Naive B cell (primary cell): ENCODE measurements at places on chromosomes 3 and 15.
A peak's percentile ranks its signal among the peaks of the same experiment; 100 is the strongest.

GRCh38 chr3:167653760-167654159 is at the start of gene WDR49:
TSS of gene WDR49 (minus strand) at chr3:167653942. CDS start at chr3:167653425, 517 bp downstream.
- peak; percentile 19 for DNase-seq

- peak; percentile 47 for DNase-seq
Measured at GRCh38 chr3:13896473-13897154, 16.7 kb upstream of the WNT7A start.

GRCh38 chr3:160447544-160447943 is 2.0 kb downstream of the TRIM59 start:
- DNase-seq: no peak

DNA sequence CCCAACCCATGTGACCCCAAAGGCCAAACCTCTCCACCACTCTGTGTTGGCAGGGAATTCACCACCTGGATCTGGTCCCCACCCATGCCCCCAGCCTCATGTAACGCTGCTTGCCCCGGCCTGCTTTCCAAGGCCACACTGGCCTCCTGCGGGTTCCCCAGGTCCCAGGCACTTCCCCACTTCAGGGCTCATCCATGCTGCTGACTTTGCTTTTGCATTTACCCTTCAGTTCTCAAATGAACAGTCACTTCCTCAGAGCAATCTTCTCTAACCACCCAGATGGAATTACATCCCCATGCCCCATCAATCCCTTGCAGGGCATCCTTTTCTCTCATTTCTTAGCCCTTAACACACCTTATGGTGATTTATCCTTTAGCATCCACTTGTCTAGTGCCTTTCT is 9.2 kb downstream of the DAPK2 start:
- no peak for DNase-seq

- no peak for DNase-seq
Measured at GRCh38 chr15:31175484-31175883, 74.0 kb upstream of the TRPM1 start.

DNA sequence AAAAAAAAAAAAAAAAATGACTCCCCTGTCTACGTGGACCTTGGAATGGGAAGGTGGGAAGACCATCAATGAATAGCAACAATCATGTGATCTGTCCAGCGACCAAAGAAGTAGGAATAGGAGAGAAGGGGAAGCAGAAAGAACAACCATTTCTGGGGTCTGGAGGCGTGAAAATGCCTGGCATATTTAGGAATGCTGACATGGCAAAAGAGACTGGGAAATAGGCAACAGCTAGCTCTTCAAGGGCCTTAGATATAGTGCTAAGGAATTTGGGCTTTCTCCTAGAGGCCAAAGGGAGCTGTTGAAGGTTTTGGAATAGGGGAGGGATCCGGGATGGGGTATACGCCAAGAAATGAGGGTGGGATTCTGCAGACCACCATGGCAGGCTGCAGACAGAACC is 5.9 kb downstream of the SLC22A13 start:
- no peak for DNase-seq

- DNase-seq: peak; percentile 99
Measured at GRCh38 chr3:47513125-47513929, at the start of gene ELP6. TSS of gene ELP6 (minus strand) at chr3:47513712. CDS start at chr3:47513590, 122 bp downstream.

DNA sequence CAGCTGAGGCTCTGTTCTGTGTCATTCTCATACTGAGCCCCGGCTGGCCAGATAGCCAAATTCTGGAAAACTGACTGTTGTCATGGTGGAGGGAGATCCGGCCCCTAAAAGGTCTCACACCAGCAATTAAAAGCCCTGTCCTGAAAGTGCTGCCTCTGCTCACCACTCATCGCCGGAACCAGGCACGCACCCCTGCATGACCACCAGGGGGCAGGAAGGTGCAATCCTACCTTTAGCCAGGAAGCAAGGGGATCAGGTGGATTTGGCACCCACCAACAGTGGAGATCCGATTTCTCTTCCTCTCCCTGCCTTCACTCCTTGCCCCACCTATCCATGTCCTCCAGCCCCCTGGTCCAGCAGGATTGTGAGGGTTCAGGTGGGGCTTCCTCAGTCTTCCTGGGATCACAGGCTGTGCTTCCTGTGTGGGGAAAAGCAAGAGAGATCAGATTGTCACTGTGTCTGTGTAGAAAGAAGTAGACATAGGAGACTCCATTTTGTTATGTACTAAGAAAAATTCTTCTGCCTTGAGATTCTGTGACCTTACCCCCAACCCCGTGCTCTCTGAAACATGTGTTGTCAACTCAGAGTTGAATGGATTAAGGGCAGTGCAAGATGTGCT is 16.1 kb upstream of the CACNA2D2 start:
- DNase-seq: peak; percentile 55

GRCh38 chr3:29933802-29934490 is 653.1 kb downstream of the RBMS3 start:
- no peak for DNase-seq

DNA sequence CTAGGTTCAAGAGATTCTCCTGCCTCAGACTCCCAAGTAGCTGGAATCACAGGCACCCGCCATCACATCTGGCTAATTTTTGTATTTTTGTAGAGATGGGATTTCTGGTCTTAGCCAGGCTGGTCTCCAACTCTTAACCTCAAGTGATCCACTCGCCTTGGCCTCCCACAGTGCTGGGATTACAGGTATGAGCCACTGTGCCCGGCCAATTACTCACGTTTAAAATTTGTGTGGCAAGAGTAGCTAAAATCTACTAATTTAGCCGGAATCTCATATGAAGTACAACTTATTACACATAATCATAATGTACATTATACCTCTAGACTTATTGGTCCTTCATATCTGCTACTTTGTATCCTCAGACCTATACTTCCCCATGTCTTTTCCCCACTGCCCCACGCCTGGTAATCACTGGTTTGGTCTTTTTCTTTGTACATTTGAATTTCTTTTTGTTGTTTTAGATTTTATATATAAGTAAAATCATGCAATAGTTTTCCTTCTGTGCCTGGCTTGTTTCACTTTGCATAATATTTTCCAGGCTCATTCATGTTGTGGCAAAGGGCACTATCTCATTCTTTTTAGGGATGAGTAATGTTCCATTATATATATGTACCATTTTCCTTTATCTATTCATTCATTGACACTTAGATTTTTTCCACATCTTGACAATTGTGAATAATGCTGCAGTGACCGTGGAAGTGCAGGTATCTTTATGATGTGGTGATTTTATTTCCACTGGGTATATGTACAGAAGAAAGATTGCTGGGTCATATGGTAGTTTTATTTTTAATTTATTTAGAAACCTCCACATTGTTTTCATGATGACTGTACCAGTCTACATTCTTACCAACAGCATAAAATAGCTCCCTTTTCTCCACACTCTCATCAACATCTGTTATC is 605.0 kb upstream of the CBLB start:
- no peak for DNase-seq

DNA sequence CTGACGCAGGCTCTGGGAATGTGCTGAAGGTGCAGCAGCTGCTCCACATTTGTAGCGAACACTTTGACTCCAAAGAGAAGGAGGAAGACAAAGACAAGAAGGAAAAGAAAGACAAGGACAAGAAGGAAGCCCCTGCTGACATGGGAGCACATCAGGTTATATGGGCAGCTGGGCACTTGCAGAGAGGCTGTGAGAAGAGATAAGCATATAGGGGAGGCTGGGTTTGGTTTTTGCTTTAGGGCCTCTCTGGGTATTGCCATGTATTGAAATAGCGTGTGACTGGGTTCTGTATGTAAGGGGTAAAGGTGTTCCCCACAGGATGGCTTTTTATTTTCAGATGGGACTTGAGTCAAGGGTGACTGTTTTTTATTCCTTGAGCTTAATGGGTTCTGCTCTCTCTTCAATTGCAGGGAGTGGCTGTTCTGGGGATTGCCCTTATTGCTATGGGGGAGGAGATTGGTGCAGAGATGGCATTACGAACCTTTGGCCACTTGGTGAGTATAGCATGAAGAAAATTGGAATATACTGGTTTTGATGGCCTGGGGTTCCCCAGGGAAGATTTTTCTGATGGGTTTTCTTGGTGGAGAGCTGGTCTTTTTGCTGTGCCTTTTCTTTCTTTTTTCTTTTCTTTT is 7.4 kb downstream of the PSMD2 start:
- no peak for DNase-seq

GRCh38 chr3:157104928-157105652 is 54.9 kb downstream of the CCNL1 start:
- peak; percentile 49 for DNase-seq

GRCh38 chr3:53030619-53031449 is 15.0 kb downstream of the SFMBT1 start:
- peak; percentile 14 for DNase-seq

DNA sequence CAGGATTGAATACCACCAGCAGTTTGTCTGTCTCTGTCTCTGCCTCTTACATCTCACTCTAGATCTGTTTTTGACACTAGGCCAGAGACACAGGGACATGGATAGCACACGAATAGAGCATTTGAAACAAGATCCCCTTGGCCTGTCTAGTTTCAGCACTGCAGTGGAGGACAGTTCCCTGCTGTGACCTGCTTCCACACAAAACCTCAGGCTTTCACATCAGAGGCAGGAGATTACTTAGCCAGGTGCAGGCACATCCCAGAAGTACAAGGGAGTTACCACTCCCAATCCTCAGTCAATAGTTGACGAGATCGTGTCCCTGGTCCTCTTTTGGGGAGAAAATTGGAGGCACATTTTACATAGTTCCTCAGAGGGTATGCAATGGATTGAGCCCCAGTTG is 34.0 kb upstream of the CCK start:
- no peak for DNase-seq

DNA sequence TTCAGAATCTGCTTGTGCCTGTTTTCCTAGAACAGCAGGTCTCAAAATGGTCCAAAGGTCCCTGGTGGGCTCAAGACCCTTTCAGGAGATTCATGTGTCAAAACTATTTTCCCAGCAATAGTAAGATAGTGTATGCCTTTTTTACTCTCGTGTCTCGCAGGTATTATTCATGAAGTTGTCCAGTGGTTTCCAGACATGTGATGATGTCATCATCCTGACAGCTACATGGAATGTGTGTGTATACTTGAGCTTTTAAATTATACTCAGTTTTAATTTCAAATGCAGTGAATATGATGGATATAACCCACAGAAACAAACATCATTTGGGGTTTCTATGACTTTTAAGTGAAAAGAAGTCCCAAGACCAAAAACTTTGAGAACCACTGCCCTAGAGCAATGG is 288.6 kb downstream of the NTRK3 start:
- DNase-seq: no peak

DNA sequence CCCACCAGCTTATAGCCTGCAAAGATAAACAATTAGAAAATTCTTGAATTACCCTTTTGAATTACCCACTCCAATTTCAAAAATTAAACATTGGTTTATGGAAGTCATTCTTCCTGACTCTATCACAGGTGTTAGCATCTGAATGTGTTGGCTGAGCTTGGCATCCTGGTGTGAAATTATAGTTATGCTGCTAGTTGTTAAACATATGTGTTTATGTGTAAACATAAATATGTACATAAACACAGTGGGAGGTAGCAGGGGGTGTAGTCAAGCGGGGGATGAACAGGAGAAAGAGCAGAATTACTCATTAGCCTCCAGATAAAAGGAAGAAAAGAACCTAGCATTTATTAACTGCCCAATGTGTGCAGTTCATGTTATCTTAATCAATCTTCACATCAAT is 530.2 kb downstream of the MCTP2 start:
- no peak for DNase-seq

DNA sequence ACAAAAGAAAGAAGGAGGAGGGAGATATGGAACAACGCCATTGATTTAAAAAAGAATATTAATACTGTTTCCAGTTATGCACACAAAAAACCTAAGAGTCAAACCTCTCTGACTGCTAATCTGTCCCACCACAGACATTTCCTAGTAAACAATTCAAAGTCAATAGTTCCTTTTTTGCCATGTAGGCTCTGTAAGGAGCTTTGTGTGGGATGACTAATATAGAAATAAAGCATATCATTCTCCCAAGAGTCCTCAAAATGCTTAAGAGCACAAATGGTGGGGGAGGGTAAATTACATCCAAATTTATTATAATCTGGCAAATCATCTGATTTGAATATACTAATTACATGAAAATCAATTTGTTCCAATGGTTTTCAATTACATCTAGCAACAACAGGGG is 155.9 kb upstream of the CNTN4 start:
- no peak for DNase-seq

GRCh38 chr3:186821429-186822387 is 15.4 kb upstream of the RFC4 start:
- peak; percentile 41 for DNase-seq

DNA sequence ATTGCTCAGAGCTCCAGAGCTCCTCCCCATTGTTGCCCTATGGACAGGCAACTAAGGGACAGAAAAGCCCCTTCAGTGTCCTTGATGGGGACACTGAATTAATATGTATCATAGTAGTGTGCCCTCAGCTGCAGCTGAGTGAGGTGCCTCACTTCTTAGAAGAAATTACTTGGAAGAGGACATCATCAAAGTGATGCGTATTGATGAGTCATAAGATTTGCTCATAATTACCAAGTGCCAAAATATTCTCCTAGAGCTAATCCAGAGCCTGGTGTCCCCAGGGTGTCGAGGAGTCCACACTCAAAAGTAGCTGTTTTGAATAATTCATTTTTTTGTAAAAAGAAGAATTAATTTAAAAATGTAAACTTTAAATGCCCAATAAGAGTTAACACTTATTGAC is 200.7 kb upstream of the SEMA6D start:
- DNase-seq: no peak

- DNase-seq: no peak
Measured at GRCh38 chr15:62050115-62050514, 10.1 kb downstream of the VPS13C start.

DNA sequence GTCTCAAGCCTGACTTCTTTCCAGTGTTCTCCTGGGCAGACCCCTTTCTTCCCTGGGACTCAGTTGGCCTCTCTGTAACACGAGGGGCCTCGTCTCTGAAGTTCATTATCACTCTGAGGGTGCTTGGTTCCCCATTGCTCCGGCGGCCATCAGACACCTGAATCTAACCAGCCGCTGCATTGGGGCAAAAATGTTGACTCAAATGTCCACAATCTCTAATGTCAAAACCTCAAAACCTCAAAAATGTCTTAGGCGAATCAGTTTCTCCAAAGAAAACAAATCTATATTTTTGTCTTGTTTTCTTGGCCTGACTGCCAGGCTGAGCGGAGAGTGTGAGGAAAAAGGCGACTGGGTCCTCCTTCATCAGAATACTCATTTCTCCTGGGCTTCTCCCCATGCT is 220.7 kb downstream of the VPS13C start:
- DNase-seq: no peak

DNA sequence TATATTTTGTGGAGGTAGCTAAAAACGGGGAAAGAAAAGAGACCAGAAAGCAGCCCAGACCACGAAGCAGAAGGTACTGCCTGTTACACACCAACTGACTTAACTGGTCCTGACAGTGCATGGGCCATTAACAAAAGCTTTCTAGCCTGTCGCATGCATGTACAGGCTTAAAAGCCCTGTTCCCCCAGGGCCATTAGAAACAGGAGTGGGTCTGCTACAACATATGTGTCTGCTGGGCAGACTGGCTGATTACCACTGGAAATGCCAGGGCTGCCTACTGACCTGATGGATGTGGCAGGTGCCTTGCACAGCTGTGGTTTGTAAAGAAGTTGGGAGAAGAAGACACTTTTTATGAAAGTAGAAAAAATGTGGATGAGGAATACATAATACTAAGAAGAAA is 137.4 kb downstream of the GAP43 start:
- no peak for DNase-seq

- DNase-seq: no peak
Measured at GRCh38 chr3:41357271-41357670, 158.0 kb downstream of the CTNNB1 start.
